ENCODE measurements at places on chromosomes 7 and 10. TPM values are rescaled to one million over a fixed set of nuclear protein-coding genes. Genes with fewer than 3 reads are reported as not detected.

NODAL gene
- total RNA-seq, result not detected

PNLIP gene
- not detected for total RNA-seq

PON1 gene
- not detected for total RNA-seq

THNSL1 gene
- 8.0 TPM for total RNA-seq

NT5C2 gene
- 46.5 TPM for total RNA-seq

FOXP2 gene
- total RNA-seq, result not detected

ZNF804B gene
- not detected for total RNA-seq

- no peak overlapping the region for H3K27ac ChIP-seq
- no peak overlapping the region for H3K4me3 ChIP-seq
- peaks cover 3% of the 10 kb centered on the region for H3K36me3 ChIP-seq
- H3K4me1 ChIP-seq, result peaks cover 17% of the 10 kb centered on the region
- no peaks in the 10 kb centered on the region for H3K27me3 ChIP-seq
These were observed 89.8 kb upstream of the ANK3 start for GRCh38 chr10:60479305-60480020.

- H3K4me3 ChIP-seq, result no peak overlapping the region
- DNase-seq, result no peak
- no peak overlapping the region for H3K27ac ChIP-seq
- no peaks in the 10 kb centered on the region for H3K36me3 ChIP-seq
- H3K4me1 ChIP-seq, result peaks cover 4% of the 10 kb centered on the region
- H3K27me3 ChIP-seq, result peaks cover 5% of the 10 kb centered on the region
These were observed 21.3 kb downstream of the CHST15 start for GRCh38 chr10:124072106-124072505.

GRCh38 chr7:22589641-22590201 is 89.7 kb upstream of the STEAP1B start:
- H3K36me3 ChIP-seq, result no peaks in the 10 kb centered on the region
- no peak overlapping the region for H3K27ac ChIP-seq
- H3K4me1 ChIP-seq, result peaks cover 15% of the 10 kb centered on the region
- no peak overlapping the region for H3K4me3 ChIP-seq
- peaks cover 33% of the 10 kb centered on the region for H3K27me3 ChIP-seq

DNA sequence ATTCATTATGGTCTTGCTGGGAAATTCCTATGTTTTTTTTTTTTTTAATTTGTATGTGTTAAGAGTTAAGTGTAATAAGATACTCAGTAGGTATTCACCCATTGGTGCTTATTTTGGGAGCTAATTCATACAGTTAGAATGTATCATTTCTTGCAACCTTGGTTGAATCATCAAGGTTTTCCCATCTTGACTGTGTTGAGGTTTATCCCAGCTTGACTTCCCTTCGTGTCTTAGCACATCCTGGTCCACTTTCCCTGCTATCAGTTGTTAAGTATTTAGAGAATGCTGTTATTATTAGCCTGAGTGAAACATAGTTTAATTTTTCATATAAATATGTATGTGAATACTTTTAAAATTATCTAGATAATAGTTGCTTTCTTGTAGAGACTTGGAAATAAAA is 20.8 kb downstream of the RALA start:
- H3K27me3 ChIP-seq, result no peaks in the 10 kb centered on the region
- peaks cover 67% of the 10 kb centered on the region for H3K4me1 ChIP-seq
- DNase-seq, result no peak
- H3K27ac ChIP-seq, result no peak overlapping the region
- H3K36me3 ChIP-seq, result peaks cover 15% of the 10 kb centered on the region

DNA sequence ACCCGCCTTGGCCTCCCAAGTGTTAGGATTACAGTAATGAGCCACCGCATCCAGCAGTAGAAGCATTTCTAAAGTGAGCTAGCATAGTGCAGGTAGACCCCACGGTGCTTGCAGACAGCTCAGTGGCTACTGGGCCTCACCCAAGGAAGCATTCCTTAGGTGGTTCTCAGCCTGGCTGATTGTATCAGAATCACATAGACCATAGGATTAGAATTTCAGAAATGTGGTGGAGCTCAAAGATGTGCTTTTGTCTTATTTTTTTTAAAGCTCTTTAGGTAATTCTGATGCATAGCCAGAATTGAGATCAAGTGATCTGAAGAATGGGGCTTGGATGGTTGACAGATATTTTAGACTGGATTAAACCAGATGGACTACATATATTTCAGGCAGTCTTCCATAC is 10.9 kb downstream of the ANLN start:
- no peak overlapping the region for H3K27ac ChIP-seq
- no peaks in the 10 kb centered on the region for H3K27me3 ChIP-seq
- DNase-seq, result no peak
- H3K36me3 ChIP-seq, result peaks cover 64% of the 10 kb centered on the region
- H3K4me1 ChIP-seq, result peaks cover 4% of the 10 kb centered on the region
- no peak overlapping the region for H3K4me3 ChIP-seq

GRCh38 chr10:102240467-102241031 is 763 bp downstream of the PITX3 start:
- H3K27me3 ChIP-seq, result peaks cover 34% of the 10 kb centered on the region
- H3K4me3 ChIP-seq, result peak overlapping the region; percentile 71
- DNase-seq, result no peak
- H3K36me3 ChIP-seq, result no peaks in the 10 kb centered on the region
- H3K27ac ChIP-seq, result no peak overlapping the region
- H3K4me1 ChIP-seq, result peaks cover 19% of the 10 kb centered on the region

DNA sequence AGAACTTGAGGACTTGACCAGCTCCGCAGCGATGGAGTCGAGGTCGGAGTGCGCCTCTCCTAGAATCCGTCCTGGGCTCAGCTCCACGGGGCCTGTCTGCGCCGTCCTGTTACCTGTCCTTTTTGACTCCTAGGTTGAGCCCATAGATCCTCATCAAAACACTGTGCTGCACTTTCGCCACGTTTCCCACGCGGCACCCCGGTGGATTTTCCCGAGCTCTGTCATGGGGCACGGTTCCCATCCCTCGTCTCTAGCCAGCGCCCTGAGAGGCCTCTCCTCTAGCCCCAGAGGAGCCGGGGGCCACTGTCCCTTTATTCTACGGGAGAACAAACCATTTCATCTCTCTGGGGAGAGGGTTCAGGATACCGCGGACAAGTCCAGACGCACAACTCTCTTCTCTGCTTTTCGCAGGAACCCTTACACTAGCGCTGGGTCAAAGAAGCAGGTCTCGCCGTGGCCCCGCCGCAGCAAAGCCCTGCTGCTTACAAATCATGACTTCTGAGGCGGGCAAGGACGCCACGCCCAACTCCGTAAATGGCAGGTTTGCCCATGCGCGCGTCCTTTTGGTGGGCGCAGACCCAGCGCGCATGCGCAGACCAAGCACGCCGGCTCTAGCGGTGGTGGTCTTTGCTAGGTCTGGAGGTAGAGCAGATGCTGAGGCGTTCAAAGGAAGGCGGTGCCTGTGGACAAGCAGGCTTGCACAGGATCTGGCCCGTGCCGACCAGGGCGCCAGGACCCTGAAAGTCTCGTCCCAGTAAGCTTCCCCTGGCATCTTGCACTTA is 10.3 kb upstream of the ANKRD7 start:
- DNase-seq, result peak; percentile 79
- H3K27ac ChIP-seq, result peak overlapping the region; percentile 68
- peak overlapping the region; percentile 78 for H3K4me3 ChIP-seq
- H3K27me3 ChIP-seq, result peaks cover 23% of the 10 kb centered on the region

- no peaks in the 10 kb centered on the region for H3K4me1 ChIP-seq
- H3K36me3 ChIP-seq, result no peaks in the 10 kb centered on the region
- H3K27me3 ChIP-seq, result no peaks in the 10 kb centered on the region
- no peak overlapping the region for H3K27ac ChIP-seq
- H3K4me3 ChIP-seq, result no peak overlapping the region
These were observed 35.9 kb downstream of the INSIG1 start for GRCh38 chr7:155333346-155334234.

- H3K27me3 ChIP-seq, result peaks cover 4% of the 10 kb centered on the region
- no peaks in the 10 kb centered on the region for H3K36me3 ChIP-seq
- no peak for DNase-seq
- no peak overlapping the region for H3K4me3 ChIP-seq
These were observed 8.9 kb upstream of the RBP3 start for GRCh38 chr10:47339186-47339735.

DNA sequence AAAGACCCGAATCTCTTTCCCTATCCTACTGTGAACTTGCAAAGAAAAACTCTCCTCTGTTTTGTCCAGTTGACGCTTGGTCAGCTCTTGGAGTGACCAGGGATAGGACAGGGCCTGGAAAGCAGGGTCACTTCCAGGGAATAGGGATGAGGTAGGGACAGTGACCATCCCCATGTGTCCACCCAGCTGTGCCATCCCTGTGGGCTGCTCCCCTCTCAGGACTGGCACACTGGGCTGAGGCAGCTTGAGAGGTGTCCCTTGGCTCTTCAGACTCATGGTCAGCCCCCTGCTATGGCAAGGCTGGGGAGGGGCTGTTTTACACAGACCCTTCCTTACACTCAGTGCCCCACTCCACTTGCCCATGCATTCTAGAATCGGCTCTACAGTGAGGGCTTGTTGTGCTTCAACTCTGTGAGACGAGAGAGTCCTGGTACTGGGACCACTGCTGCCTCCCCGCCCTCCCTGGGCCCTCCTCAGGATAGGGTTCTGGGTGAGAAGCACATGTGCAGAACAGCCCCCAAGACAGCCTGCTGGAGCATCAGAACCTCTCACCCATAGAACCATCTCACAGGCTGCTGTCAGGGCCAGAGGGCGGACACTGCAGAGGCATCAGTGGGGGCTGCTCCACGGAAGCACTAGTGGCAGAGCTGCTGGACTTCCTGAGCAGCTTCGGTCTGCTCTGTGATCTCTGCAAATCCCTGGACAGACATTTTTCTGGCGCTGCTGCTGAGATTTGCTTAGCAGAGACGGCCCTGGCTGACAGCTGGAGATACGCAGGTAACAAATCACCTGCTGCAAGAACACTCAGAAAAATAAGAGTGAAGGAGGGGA is 202.8 kb upstream of the CXCL12 start:
- no peak overlapping the region for H3K4me3 ChIP-seq
- H3K27ac ChIP-seq, result no peak overlapping the region
- no peak for DNase-seq

- no peak overlapping the region for H3K4me3 ChIP-seq
- no peak overlapping the region for H3K27ac ChIP-seq
- no peaks in the 10 kb centered on the region for H3K4me1 ChIP-seq
- no peaks in the 10 kb centered on the region for H3K27me3 ChIP-seq
- no peak for DNase-seq
These were observed 18.9 kb downstream of the OTUD1 start for GRCh38 chr10:23457632-23458417.

DNA sequence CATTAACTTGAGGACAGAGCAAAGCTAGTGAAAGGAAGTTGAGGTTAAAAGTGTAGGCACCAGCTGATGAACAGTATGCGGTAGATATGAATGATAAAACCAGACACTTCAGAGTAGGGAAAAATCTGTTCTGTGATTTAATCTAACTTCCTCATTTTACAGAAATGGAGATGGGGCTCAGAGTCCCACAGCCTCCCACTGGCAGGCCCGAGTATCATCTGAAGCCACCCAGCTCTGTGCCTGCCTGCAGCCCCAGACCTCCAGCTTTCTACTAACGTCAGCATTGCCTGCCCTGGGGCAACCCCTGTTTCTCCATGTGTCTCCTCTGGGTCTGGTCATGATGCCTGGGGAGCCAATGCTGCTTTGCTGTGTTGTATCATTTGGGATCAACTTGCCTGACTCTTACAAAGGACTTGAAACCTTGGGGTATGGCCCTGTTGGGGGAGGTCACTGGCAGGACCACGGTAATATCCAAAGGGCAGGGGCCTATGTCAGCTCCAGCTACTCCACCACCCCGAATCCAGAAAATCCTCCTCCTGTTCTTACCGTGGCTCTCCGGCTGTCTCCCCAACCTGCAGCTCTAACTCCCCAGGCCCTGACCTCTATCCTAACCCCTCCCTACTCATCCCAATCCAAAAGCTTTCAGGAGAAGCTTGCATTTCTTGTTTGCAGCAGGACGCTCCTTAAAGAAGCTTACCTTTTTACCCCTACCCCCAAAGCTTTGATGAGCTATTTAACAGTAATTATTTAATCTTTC is 56.2 kb upstream of the NPY start:
- H3K36me3 ChIP-seq, result no peaks in the 10 kb centered on the region
- peaks cover 21% of the 10 kb centered on the region for H3K4me1 ChIP-seq
- H3K27ac ChIP-seq, result no peak overlapping the region
- H3K27me3 ChIP-seq, result peaks cover 2% of the 10 kb centered on the region
- peak; percentile 41 for DNase-seq
- H3K4me3 ChIP-seq, result no peak overlapping the region

- H3K4me3 ChIP-seq, result no peak overlapping the region
- H3K36me3 ChIP-seq, result no peaks in the 10 kb centered on the region
- no peaks in the 10 kb centered on the region for H3K4me1 ChIP-seq
- H3K27me3 ChIP-seq, result peaks cover 4% of the 10 kb centered on the region
- DNase-seq, result no peak
These were observed 550.0 kb downstream of the TNS3 start for GRCh38 chr7:47031786-47032535.

- H3K4me1 ChIP-seq, result peaks cover 54% of the 10 kb centered on the region
- no peaks in the 10 kb centered on the region for H3K27me3 ChIP-seq
- H3K27ac ChIP-seq, result peak overlapping the region; percentile 99
- H3K4me3 ChIP-seq, result peak overlapping the region; percentile 95
These were observed 1.7 kb downstream of the TRIM8 start for GRCh38 chr10:102645741-102646609.

All from activated CD4-positive, alpha-beta T cell treated with anti-CD3 and anti-CD28 coated beads for 36 hours (primary cell).